CD4-positive, alpha-beta T cell (primary cell): ENCODE measurements at places on chromosomes 3 and 15.

GRCh38 chr3:140453750-140454149 lies 224.1 kb upstream of the TRIM42 start:
- no peak for DNase-seq

GRCh38 chr15:74336061-74337005 lies 31.1 kb downstream of the CYP11A1 start:
- no peak for DNase-seq

DNA sequence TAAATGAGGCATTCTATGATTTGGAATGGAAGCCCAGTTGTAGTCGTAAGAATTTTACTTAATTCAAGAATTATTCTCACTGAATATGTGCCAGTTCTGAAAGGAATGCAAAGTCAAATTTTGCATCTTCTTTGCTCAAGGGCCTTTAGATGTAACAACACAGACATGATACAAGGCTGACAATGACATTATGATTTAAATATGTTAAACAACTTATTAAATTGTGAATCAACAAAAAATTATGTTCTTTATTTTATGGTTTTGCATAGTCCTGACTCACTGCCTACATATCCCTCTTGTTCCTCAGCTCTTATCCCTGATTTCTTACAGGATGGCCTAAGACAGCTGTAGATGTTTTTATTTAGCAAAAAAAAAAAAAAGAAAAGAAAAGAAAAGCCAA lies 170.9 kb upstream of the NR2E3 start:
- DNase-seq, result no peak

- DNase-seq, result no peak
Observed at GRCh38 chr3:126983276-126983652, 349 bp downstream of the PLXNA1 start.

DNA sequence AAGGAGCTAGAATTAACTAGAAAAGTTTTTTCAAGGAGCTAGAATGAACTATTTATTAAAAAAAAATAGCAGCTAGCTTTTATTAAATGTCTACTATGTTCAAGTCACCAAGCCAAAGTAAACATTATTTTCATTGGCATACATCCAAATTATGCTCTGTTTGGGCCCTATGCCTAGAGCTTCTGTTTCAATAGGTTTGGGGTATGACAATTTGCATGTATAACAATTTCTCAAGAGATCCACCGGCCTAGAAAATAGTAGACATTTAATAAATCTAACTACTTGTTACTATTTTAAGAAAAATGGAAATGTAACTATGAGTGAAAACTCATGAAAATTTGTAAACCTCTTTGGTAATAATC lies 8.0 kb downstream of the GABRR3 start:
- DNase-seq, result no peak

DNA sequence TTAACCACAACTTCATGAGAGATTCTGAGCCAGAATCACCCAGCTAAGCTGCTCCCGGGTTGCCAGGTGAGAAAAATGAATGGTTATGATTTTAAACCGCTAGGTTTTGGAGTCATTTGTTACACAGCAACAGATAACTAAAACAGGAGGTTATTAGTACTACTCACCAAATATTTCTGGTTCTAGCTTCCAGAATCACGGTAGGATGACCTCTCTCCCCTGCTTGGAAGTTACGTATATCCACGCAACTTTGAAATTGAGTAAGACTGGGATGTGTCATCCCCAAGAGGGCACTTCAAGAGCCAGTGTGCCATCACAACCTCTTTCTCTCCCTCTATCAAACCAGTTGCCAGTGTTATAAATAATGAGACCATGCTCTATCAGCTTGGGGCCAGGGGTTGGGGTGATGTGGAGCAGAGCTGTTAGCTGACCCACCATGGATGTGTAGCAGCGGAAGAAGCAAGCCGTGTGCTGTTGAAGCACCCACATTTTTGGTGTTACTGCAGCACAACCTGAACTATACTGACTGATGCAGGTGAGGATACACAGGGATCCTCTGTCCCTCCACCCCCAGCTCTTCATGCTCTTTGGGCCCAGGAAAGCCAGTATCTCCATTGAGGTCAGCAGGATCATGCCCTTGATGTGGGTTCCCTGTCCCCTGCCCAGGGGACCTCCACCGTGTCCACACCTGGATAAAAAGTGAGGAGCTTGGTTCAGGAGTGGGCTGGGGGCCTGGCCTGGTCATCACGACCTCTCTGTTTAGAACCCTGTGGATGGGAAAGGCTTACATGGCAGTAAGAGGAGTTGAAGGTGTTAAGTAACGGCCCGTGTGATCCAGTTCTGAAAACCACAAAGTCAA lies 19.4 kb upstream of the ALDH1A3 start:
- DNase-seq, result no peak

- no peak for DNase-seq
Observed at GRCh38 chr3:147620906-147621305, 211.7 kb downstream of the ZIC1 start.

GRCh38 chr3:169914321-169914720 lies 2.9 kb downstream of the SAMD7 start:
- no peak for DNase-seq

DNA sequence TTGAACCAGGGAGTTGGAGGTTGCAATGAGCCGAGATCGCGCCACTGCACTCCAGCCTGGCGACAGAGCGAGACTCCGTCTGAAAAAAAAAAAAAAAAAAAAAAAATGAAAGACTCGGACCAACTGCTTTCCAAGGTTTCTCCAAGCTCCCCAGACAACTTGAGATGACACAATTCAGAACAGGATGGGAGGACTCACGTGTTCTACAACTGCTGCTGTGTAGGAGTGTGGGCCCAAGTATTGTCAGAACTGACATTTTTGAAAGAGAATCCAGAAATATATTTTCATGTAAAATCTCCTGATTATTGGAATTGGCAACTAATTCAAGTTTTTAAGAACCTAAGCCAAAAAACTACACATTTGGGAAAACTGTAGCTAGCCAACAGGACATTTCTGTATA lies 109.5 kb upstream of the ETV5 start:
- DNase-seq, result no peak

DNA sequence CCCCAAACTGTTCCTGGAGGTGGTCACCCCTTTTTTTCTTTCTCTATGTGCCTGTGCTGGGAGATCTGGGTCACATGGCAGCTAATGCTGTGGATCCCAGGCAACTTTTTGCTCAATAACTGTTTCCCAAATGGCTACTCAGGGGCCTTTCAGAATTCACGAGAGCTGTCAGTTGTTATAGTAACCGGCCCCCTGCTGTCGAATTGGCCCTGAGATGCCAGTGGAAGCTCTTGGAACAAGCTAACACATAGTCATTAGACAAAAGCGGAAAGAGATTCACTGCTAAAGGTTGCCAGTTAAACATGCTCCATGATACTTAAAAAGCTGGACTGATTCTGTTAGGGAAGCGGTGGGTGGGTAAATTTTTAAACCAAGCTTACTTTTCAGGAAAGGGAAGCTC lies 144.1 kb downstream of the FEZF2 start:
- DNase-seq, result no peak

DNA sequence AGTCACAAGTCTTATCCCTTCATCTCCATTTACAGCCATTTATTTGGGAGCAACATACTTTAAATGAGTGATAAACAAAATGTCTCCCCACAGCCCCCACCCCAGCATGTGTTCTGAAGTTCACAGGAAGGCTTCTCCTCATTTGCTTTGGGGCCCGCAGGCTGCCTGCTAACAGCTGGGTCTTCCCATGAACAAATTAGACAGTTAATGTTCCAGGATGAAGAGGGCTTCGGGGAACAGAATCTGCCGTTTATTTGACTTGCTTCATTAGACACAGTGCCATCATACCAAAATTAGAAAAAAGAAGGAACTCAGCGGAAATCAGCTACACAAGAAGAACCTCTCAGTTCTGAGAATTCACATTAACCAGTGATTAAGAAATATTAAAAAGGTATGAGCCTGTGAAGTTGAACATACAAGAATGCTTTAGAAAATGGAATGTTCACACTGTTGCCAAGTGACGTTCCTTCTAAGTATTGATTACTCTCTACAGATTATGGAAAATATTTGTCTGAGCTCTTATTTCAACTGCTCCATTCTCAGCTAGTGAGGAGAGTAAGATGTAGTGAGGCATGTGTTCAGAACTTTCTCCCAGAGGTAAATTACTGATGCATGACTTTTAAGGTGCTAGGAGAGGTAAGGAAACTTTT lies 107.5 kb upstream of the THBS1 start:
- no peak for DNase-seq

DNA sequence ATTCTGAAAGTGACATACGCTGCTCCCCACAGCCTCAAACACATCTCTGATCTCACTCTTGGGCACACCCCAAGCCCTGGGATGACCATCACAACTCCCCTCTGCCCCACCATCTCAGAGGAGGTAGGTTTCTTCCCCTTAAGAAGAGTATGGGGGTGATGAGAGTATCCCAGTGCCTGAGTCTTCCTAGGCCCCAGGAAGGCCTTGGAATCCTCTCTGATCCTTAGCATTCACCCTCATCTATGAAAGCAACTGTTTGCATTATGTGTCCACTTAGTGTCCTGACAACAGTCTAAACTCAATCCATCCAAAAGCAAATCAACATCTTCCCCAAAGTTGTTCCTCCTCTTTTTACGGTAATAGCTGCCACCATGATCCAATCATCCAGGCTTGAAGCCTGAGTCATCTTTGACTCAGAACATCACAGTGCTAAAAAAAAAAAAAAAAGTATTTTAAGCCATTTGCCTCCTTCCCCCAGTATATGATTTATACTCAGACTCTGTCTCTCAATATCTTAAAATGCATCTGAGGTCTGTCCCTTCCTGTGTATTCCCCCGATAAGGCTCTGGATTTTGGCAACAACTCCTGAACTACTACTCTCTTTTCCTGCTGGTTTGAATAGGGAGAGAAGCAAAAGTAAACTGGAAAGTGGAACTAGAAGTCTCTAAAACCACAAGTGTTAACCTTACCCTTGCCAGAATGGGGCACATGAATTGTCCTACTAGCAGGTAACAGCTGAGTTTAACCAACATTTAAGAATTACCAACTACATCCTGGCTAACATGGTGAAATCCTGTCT lies 22.5 kb downstream of the POPDC2 start:
- no peak for DNase-seq

- DNase-seq, result no peak
Observed at GRCh38 chr15:38242055-38242454, 10.6 kb upstream of the SPRED1 start.

- no peak for DNase-seq
Observed at GRCh38 chr3:184549796-184550577, 11.6 kb upstream of the EPHB3 start.

GRCh38 chr3:176765382-176765900 lies 431.8 kb downstream of the TBL1XR1 start:
- no peak for DNase-seq

DNA sequence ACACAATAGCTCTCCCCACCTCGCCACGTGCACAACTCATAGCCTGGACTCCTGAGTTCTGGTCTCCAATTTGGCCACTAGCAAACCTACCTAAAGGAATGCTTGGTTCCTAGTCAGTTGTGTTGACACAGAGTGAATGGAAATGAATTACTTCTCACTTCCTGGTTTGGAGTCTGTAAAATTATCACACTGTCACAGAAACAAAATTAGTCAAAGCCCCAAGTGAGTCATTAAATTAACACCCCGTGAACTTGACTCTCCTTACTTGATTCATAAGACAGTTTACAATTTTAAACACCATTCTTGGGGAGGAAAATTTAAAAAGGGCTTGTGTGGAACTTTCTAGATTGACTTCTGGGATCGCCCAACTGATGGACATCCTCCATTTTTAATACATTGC lies 276.2 kb upstream of the CTNNB1 start:
- no peak for DNase-seq

DNA sequence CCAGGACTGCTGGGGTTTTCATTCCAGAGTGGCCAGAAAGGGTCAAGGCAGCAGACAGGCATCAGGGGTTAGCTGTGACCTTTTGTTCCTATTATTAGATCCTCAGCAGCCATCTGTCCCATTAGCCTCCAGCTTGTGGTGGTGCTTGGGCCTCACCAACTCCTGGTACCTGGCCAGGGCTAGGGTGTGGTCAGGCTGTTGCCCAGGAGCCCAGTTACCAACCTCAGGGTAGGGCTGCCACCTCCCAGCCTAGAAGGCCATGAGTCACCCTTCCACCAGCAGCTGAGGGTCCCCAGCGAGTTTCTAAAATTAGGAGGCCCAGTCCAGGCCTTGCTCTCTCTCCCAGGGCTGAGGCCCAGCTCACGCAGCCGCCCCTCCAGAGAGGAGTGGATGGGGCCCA lies 12.2 kb downstream of the TMEM43 start:
- no peak for DNase-seq

- DNase-seq, result no peak
Observed at GRCh38 chr15:101329867-101330380, 34.9 kb upstream of the SNRPA1 start.

- no peak for DNase-seq
Observed at GRCh38 chr15:36844534-36844998, 255.8 kb downstream of the MEIS2 start.

GRCh38 chr15:29854413-29854812 lies 32.1 kb upstream of the TJP1 start:
- DNase-seq, result no peak

GRCh38 chr15:40796041-40796440 lies 10.8 kb upstream of the ZFYVE19 start:
- DNase-seq, result no peak

- DNase-seq, result no peak
Observed at GRCh38 chr3:157844216-157844615, 262.0 kb downstream of the SHOX2 start.

GRCh38 chr15:70437882-70438451 lies 325.4 kb downstream of the UACA start:
- no peak for DNase-seq

DNA sequence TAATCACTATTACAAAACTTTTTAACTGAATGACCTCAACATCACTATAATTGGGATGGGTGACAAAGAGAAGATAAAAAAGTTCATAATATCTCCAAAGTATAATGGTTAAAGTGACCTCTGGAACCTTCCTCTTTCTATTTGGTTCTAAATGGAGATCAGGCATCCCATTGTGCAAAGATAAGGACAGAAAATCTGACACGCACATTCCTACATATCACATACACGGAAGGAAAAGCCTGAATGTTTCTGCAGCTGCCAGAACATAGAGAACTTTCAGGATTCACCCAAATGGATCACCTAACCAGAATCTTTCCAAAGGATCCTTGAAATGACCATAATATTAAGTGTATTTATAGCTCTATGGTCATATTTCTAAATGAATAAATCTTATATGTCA lies 128.2 kb downstream of the TFDP2 start:
- DNase-seq, result no peak

DNA sequence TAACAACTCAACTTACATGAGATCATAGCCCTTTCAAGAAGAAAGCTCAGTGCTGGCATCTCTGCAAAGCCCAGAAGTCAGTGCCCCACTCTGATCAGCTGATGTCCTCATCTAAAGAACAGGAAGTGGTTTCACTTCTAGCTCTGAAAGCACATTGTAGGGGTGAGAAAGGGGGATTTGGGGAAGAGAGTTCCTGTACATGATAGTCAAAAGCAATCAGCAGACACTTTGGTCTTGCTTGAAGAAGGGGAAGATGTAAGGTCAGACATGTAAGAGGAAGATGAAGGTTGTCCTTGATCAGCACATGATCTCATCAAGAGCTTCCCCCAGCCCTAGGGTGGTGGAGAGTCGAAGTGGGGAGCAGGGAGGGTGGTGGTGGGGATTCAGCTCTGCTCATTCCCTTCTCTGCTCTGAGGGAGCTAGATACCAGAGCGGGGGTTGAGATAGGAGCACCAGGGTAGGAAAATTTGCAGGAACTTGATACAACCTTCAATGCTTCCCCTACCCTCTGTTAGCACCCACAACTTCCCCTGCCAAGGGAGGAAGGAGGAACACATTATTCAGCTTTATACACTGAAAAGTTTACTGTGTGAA lies 76.4 kb upstream of the ETV5 start:
- peak; percentile 10 for DNase-seq
